ENCODE measurements at places on chromosomes 3 and 15.

- no peak for DNase-seq
Observed at GRCh38 chr15:81038975-81039607, 38.4 kb downstream of the TLNRD1 start.

DNA sequence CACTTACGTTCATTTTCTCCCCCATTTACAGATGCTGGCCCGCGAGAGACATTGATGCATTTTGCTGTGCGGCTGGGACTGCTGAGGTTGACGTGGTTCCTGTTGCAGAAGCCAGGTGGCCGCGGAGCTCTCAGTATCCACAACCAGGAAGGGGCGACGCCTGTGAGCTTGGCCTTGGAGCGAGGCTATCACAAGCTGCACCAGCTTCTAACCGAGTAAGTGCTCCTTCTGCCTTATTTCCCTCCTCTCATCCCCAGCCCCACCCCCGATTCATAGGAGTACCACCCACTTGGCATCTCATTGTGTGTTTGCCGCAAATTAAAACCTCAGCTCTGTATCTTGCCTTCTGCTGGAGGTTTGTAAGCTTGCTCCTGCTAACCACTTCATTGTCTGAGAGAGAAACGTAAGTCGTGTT lies 163.3 kb downstream of the AKAP13 start:
- DNase-seq = peak; percentile 25

GRCh38 chr15:91099616-91099994 lies 452 bp upstream of the SV2B start:
- DNase-seq = no peak

- no peak for DNase-seq
Observed at GRCh38 chr15:63353887-63354286, 27.8 kb downstream of the CA12 start.

GRCh38 chr15:41934843-41935242 lies 37.5 kb downstream of the EHD4 start:
- DNase-seq = no peak

- no peak for DNase-seq
Observed at GRCh38 chr3:165874663-165875489, 37.7 kb upstream of the BCHE start.

- no peak for DNase-seq
Observed at GRCh38 chr3:85726241-85726640, 767.5 kb downstream of the CADM2 start.

DNA sequence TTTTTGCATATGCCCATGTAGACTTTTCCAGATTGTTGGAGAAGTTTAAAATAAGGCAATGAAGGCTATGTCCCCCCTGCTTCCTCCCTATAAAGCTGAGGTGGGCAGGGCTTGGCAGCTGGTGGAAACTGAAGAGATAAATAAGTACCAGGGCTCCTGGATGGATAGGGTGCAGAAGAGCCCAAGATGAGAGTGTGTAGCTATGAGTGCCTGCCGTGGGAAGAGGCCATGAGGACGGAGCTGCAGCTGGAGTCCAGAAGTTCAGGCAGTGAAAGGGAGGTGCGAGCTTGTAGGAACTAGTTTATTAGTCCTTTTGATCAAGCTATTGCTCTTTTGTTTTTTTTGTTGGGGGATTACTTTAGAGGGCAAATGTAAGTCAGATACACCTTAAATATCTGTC lies 52.4 kb downstream of the PHLDB2 start:
- no peak for DNase-seq

DNA sequence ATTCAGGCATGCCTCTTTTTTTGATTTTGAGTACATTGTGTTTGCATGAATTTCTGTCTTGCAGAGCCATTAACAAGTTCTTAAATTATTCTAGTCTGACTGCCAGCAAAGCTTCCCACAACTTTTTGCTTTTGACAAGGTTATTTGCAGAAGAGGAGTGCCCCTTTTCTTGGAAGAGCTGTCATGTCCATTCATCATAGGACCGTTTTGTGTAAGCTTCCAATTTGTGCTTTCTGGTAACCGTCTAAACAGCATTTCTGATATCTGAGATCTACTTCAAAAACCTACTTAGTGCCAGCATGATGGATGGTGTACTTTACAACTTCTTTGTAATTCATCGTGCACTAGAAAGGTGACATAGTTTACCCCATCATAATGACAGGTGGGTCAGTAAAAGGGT lies 379.7 kb downstream of the NAALADL2 start:
- no peak for DNase-seq

- peak; percentile 79 for DNase-seq
Observed at GRCh38 chr15:59313641-59314332, 58.9 kb downstream of the MYO1E start.

DNA sequence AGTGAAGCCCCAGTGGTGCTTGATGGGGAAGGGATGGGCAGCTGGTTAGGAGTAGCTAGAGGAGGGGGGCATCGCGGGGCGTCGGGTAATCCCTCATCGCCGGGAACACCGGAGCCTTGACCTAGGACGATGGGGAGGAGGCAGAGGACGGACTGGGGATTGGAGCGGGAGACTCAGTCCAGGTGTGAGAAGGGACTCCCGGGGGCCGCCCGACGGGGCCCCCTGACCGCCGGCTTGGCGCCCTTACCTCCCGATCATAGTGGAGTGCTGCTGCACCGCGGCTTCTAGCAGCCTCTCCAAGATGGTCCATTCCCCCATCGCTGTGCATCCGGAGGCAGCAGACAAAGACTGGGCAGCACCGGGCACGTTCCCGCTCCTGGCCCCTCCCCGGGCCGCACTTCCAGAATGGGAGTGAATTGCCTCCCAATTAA lies 612 bp downstream of the GJD2 start:
- DNase-seq = no peak

GRCh38 chr3:105715372-105715771 lies 153.4 kb downstream of the CBLB start:
- DNase-seq = no peak

- DNase-seq = no peak
Observed at GRCh38 chr15:60000113-60000823, 3.8 kb upstream of the FOXB1 start.

- DNase-seq = no peak
Observed at GRCh38 chr15:41544650-41545015, 576 bp upstream of the RPAP1 start.

DNA sequence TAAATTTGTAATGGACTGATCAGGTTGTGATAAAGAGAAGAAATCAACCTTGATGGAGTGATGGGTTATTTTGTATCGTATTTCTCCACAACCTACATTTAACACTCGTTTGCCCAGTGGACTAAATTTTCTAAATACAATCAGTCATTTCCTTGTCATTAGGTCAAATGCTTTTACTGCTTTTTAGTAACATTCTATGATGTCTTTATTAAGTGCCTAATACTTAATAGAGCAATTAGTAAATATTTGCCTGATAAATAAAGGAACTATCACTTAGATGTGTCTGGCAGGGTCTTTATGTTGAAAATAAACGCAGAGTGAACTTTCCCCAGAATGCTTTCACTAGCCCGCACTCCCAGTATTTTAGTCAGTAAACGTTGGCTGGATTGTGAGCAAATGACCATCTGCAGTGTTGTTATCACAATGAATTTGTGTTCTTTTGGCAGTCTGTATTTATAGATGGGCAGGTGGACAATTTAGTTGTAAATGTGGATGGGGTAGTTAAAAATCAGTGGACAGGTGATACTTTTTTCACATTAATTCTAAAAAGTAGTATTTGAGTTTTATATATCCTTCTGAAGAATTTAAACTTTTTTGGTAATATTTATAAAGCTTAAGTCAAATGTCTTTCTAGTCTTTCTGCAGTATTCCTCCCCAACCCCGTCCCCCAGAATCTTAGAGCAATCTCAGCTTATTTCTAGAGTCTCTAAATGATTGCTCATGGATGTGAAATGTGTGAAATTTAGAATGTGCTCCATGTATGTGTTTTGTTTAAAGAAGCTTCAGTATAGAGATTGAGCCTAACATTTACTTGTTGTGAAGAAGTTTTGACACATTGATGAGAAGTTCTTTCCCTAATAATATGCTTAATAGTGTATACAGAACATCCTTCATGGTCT lies 4.9 kb downstream of the USP3 start:
- DNase-seq = no peak

GRCh38 chr3:30873671-30874070 lies 20.8 kb downstream of the GADL1 start:
- no peak for DNase-seq

GRCh38 chr3:39118079-39118478 lies 10.6 kb downstream of the TTC21A start:
- no peak for DNase-seq

- no peak for DNase-seq
Observed at GRCh38 chr3:14628406-14628805, 23.2 kb upstream of the CCDC174 start.

DNA sequence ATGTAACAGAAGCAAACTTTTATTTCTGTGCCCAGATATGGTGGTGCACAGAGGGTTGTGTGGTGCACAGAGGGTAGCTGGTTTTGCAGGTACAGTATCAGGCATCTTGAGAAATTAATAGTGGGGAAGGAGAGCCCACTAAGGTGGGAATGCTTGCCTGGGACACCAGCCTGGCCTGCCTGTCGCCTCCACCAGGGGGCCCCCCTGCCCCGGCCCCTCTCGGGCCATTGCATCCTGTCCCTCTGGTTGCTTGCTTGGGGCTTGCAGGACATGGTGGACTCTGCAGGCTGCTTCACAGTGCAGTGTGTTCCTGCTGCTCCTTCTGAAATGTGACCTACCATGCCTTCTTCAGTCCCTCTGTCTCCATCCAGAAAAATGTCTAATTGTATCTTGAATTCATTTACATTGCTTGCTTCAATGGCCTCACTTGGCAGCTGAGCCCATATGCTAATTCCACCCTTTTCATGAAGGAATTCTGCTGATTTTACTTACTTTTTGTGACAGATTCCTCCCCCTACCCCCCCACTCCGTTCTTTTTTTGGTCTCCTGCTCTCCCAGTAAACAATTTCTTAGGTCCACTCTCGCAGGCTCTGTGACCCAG lies 73.6 kb downstream of the EEFSEC start:
- no peak for DNase-seq

GRCh38 chr15:23567921-23568320 lies 2.4 kb downstream of the MKRN3 start:
- DNase-seq = no peak

DNA sequence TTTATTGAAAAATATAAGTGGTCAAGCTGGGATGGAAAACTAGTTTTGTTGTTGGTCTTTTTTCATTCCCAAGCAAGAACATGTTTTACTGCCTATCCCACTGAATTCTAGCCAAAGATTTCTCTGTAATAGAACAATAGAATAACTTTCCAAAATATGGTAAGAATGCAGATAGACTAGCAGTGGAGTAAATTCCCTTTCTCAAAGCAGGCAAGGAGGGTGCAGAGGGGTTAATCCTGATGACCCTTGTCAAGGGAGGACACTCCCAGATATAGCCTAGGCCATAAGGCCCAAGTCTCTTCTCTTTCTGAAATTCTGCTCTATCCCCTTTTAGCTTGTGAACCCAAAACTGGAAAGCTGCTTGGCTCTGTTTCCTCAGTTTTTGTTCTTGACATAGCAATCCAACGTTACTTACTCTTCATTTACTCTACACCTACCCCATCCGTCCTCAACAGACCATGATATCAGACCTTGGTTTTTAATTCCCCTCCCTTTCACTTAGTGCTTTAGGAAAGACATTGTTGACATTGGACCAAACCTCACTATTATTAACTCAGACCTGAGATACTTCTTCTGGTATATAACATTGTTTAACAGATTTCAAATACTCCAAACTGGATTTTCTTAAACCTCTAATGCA lies 453.6 kb upstream of the THBS1 start:
- DNase-seq = no peak

GRCh38 chr3:193344486-193344885 lies 34.1 kb downstream of the ATP13A5 start:
- DNase-seq = no peak

- no peak for DNase-seq
Observed at GRCh38 chr3:123621186-123621849, 36.5 kb upstream of the HACD2 start.

- DNase-seq = no peak
Observed at GRCh38 chr3:138567403-138567802, 26.7 kb downstream of the CEP70 start.

- no peak for DNase-seq
Observed at GRCh38 chr3:165946360-165946759, 109.1 kb upstream of the BCHE start.

- DNase-seq = no peak
Observed at GRCh38 chr3:29268651-29269050, 12.2 kb upstream of the RBMS3 start.

- DNase-seq = peak; percentile 21
Observed at GRCh38 chr15:93974804-93975481, 256.4 kb upstream of the MCTP2 start.

GRCh38 chr15:31169558-31169957 lies 68.0 kb upstream of the TRPM1 start:
- no peak for DNase-seq

- DNase-seq = no peak
Observed at GRCh38 chr3:13338231-13338630, 81.9 kb downstream of the NUP210 start.

All from NCI-H2081 treated with DMSO at 0.1 percent for 48 hours (cell line).